C1 segment of cervical spinal cord (tissue), 14 donors: ENCODE measurements at places on chromosomes 2 and 18.

GRCh38 chr2:240041363-240041762 is 11.1 kb upstream of the OR6B2 start:
- no peak for DNase-seq

DNA sequence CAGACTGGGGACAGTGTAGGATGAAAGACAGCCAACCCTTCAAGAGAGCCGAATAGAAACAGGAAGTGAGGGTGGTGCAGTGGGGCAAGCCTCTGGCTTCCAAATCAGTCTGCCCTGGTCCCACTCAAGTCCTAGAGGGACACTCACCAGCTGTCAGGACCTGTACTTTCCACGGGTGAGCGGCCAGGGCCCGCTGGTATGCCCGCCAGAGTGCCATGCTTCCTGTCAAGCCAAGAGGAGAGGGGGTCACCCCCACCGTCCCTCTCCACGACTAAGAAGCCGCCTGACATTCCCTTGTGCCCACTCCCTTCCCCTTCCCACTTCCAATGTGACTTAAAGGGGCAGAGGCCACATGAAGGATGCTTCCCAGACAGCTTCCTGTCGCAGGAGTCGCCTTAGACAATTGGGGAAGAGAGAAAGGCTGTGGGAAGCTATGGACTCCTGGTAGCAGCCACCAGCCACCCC is 564 bp downstream of the MPV17 start:
- no peak for DNase-seq

DNA sequence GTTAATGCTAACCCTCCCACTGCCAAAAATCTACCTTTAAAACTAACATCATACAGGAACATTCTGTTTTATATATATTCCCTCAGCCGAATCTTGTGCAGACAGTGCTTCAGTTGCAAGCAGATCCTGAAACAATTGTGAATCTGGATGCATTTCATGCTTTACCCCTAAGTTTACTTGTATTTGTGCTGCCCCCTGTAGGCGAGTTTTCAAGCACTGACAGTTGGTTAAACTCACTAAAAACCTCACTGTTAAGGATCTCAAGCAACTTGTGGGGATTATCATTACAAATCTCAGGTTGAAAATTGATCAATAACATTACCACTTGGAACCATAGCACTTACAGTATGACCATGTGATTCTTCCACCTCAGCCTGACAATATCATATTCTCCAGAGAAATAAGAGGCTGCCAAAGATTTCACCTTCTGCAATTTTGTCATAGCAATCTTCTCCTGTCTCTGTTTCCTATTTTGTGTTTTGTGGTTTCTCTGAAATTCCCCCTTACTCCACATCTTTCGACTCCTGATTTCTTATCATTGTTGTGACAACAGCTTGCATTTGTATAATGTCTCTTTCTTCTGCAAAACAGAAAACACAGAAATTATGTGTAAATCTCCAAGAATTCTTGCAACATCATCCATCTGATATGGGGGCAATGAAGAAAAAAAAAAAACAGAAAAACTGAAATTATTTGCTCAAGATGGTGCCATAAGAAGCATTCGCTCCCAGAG is 354.6 kb upstream of the SETBP1 start:
- DNase-seq = no peak

DNA sequence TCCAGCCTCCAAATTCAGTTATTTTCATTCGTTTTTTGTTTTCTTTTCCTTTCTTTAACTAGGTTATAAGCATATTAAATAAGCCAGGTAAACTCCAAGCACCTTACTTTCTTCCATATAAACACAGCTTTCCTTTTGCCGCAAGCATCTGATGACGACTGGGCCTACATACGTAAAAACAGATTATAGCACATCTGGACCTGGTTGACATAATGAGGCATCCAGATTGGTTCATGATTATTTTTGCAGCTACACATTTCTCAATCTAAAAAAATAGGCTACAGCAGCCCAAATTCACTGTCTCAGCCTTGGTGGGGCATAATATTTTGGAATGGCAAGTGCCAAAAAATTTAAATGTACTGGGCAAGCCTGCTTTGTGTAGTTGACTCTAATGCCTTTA is 7.7 kb downstream of the CYP1B1 start:
- DNase-seq = no peak

DNA sequence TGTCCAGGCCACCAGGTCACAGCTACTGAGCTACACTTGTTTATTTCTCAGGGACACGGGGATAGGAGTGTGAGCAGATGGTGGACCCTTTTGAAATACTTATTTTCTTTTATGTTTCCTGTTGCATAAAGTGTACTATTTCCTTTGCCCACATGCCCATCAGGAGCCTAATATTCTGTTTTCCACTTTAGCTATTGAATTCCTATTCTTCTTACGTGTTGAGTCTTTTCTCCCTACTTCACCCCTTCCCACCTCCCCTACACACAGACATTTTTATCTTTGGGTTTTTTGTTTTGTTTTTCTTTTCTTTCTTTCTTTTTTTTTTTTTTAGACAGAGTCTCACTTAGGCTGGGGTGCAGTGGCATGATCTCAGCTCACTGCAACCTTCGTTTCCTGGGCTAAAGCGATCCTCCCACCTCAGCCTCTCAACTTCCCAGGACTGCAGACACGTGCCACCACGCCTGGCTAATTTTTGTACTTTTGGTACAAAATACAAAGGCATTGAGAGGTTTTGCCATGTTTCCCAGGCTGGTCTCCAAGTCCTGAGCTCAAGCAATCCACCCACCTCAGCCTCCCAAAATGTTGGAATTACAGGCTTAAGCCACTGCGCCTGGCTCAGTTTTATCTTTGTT is 5.2 kb upstream of the GPR55 start:
- no peak for DNase-seq

DNA sequence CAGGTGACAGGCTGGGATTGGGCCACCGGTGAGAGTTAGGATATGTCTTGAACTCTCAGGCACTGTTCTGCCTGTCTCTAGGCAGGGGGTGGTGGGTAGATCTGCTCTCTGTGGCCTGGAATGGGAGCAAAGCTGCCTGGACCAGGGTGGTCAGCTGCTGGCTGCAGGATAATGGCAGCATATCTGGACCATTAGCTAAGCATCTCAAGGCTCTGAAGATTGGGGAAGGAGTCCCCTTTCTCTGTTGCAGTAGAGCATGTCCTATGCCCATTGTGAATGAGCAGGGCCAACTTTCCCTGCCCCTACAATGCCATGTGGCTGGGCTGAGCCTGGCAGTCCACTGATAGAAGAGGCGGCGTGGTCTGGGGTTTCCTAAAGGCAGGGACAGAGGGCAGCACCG is 34.6 kb downstream of the LOXHD1 start:
- DNase-seq = no peak

- DNase-seq = no peak
Measured at GRCh38 chr2:19649785-19650380, 251.9 kb downstream of the TTC32 start.

DNA sequence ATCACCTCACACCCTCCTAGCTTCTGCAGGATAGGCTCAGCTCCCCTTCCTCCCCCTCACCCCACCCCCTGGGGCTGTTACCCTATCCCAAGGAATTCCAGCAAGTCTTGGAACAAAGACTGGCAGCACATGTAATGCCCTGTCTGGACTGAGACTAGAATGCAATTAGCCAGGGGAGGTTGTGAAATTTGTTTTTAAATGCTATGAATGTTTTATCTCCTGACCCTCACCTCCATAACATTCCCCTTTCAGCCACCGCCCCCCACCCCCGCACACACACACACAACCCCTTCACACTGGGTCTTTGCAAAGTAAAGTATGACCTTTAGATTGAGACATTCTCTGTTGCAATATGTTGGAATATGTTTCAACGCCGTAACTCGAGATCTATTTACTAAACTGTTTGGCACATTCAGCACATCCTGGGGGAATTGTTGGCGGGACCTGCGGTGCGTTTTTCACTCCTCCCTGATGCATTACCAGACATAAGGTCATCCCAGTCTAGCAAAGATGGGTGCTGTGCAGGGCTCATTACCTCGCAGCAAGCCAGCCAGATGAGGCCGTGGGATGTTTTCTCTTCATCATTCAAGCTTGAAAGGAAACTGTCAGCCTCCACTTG is 290.7 kb upstream of the SLC14A2 start:
- DNase-seq = no peak

GRCh38 chr18:68017385-68017784 is 500.9 kb upstream of the DSEL start:
- no peak for DNase-seq

GRCh38 chr2:214328941-214329340 is 81.9 kb upstream of the VWC2L start:
- peak; percentile 70 for DNase-seq

DNA sequence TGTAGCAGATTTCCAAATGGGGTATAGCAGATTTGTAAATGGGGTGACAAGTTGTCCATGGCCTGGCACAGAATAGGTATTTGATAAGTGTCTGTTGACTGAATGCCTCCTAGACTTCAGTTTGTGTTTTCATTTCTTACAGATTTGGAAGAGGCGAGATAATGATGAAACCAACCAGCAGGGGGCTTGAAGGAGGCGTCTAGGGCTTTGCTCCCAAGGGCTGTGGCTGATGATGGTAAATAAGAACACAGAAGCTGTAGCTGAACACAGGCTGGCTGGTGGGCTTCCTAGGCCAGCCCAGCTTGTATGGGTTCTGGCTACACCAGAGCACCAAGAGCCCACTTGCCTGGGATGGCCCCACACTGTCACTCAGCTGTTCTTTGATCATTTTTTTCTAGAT is 19.4 kb downstream of the SFTPB start:
- DNase-seq = no peak

- no peak for DNase-seq
Measured at GRCh38 chr2:30361751-30362394, 85.2 kb upstream of the LCLAT1 start.

GRCh38 chr2:231617059-231617926 is 24.6 kb downstream of the TEX44 start:
- DNase-seq = no peak

GRCh38 chr2:164146441-164146840 is 410.6 kb upstream of the FIGN start:
- DNase-seq = no peak

DNA sequence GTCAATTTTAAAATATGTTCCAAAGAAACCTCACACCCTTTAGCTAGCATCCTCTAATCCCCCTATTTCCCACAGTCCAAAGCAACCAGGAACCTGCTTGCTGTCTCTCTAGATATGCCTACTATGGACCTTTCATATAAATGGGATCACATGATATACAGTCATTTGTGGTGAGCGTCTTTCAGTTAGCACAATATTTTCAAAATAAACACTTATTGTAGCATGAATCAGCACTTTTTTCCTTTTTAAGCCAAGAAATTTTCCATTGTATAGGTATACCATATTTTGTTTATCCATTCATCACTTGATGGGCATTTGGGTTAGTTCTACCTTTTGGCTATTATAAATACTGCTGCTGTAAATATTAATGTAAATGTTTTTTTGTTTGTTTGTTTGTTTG is 223.0 kb upstream of the DOK6 start:
- no peak for DNase-seq

GRCh38 chr2:85995648-85996529 is 107.1 kb upstream of the ST3GAL5 start:
- DNase-seq = no peak

GRCh38 chr2:9692456-9693195 is 61.8 kb upstream of the YWHAQ start:
- no peak for DNase-seq

GRCh38 chr18:9614401-9615279 is at the start of gene PPP4R1:
PPP4R1 (minus strand) TSS chr18:9614559; CDS start chr18:9614484, 75 bp downstream.
- DNase-seq = peak; percentile 15

GRCh38 chr2:85611217-85611704 is 605 bp downstream of the C2orf68 start:
- no peak for DNase-seq

GRCh38 chr2:381941-382727 is 94.2 kb upstream of the ALKAL2 start:
- no peak for DNase-seq

- DNase-seq = no peak
Measured at GRCh38 chr2:2464643-2465042, 133.6 kb upstream of the MYT1L start.

DNA sequence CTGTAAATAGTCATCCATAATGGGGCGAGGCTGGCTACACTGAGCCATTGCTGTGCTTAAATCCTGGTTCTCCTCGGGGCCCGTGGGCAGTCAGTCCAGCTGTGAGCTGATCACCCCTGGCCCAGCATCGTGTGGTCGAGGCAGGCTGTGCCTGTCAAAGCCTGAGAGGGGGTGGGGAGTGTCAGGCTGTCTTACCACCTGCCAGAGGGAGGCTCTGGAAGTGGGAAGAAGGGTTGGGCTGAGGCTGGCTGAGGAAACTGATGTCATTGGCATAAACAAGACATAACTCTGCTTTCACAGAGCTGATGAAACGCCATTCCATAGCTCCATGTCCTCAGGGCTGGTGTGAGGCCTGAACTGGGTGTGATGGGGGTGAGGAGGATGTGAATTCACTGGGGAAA is 49.7 kb downstream of the KLHL29 start:
- no peak for DNase-seq

DNA sequence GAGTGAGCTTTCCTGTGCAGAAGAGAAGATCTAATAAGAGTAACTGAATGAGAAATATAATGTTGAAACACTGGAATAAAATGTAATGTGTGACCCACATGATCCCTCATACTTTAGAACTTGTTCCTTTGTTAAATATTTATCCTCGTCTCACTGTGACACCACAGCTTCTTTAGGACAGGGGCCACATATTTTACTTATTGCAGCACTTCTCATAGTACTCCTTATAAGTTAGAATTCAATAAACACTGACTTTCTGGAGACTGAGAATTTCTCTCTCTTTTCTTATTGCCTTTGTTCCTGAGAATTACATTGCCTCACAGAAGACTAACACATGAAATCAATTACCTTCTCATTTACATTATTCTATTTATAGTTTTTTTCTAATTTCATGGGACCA is 1234.6 kb upstream of the CHAC2 start:
- no peak for DNase-seq
